ENCODE measurements at places on chromosomes 11 and 22.

GRCh38 chr22:37243402-37244113 is 511 bp downstream of the RAC2 start:
- no peak for DNase-seq

GRCh38 chr22:32590556-32590955 is 115.9 kb downstream of the FBXO7 start:
- DNase-seq = peak; percentile 59

GRCh38 chr22:43012390-43012789 is 2.6 kb downstream of the PACSIN2 start:
- DNase-seq = no peak

- no peak for DNase-seq
These were observed 423 bp downstream of the PEX16 start for GRCh38 chr11:45917286-45917622.

GRCh38 chr11:60338053-60338452 is 11.0 kb downstream of the MS4A6E start:
- DNase-seq = no peak
